ENCODE measurements at places on chromosomes 6 and 20.

- no peak for DNase-seq
These were observed 18.3 kb downstream of the ENTPD6 start for GRCh38 chr20:25213566-25214425.

DNA sequence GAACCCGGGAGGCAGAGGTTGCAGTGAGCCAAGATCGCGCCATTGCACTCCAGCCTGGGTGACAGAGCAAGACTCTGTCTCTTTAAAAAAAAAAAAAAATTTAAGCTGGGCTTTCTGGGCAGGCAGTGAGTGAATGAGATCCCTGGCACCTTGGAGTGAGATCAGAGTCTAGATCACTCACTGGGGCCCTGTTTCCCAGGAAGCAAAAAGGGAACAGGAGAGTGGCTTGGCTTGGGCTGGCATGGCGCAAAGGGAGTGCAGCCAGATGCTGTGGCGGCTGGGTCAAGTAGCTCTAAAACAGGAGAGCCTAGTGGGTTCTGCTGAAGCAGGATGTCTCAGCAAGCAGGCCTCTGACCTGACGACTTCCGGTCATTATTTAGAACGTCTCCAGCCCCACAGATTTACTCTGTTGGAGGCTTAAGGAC, 10.4 kb downstream of the PLCG1 start:
- DNase-seq, result no peak

- no peak for DNase-seq
These were observed 128.5 kb upstream of the SYNDIG1 start for GRCh38 chr20:24340933-24341332.

DNA sequence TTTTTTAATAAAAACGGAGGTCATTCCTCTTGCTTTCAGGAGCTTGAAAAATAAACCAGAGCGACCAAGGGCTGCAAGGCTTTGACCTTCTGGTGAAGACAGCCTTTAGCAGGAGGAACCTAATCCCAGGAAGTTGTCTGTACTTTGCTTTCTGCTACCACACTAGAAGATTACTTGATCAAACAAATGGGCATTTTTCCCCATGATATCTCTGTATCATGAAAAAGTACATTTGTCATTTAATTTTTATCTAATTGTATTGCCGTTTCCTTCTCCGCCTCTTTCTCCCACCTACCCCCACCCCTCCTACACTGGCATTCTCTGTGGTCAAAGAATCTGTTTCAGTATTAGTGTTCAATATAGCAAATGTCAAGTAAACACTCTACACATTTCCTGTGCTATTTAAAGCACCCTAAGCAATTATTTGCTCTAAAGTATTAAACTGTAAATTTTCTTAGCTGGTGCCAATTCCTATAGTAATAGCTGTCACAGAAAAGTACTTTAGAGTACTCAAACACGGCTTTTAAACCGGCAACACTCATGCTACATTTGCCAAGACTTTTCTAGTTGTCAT, 29.7 kb downstream of the ATXN1 start:
- no peak for DNase-seq

DNA sequence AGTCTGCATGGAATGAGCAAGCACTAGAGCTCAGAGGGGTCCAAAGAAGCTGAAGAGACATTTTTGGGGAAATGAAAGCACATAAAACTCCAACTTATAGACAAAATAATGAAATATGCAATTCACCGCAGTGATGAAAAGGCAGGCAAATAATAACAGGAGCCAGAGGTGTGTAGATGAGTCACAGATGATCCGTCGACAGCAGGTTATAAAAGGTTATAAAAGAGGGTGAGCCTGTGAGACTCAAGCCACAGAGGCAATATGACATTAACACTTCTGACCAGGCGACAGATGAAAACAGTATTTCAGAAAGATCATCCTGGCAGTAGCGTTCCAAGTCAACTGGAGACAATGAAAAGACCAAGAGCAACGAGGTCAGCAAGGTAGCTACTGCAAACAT, 35.8 kb upstream of the ANKRD60 start:
- no peak for DNase-seq

DNA sequence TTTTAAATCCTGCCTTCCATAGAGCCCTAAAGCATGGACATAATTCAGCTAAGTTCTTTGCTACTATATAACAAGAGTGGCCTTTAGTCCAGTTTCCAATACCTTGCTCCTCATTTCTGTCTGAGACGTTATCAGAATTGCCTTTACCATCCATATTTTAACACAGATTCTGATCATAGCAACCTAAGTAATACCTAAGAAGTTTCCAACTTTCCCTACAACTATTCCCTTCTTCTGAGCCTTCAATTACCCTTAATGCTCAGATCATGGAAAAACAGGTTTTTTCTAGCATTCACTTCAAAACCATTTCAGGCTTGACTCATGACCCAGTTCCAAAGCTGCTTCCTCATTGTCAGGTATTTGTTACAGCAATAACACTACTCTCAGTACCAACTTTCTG, 367.1 kb downstream of the C6orf118 start:
- DNase-seq, result no peak

GRCh38 chr6:2361195-2361594, 115.8 kb upstream of the GMDS start:
- no peak for DNase-seq

- DNase-seq, result no peak
These were observed 390.1 kb downstream of the ZFAND3 start for GRCh38 chr6:38209371-38210260.

DNA sequence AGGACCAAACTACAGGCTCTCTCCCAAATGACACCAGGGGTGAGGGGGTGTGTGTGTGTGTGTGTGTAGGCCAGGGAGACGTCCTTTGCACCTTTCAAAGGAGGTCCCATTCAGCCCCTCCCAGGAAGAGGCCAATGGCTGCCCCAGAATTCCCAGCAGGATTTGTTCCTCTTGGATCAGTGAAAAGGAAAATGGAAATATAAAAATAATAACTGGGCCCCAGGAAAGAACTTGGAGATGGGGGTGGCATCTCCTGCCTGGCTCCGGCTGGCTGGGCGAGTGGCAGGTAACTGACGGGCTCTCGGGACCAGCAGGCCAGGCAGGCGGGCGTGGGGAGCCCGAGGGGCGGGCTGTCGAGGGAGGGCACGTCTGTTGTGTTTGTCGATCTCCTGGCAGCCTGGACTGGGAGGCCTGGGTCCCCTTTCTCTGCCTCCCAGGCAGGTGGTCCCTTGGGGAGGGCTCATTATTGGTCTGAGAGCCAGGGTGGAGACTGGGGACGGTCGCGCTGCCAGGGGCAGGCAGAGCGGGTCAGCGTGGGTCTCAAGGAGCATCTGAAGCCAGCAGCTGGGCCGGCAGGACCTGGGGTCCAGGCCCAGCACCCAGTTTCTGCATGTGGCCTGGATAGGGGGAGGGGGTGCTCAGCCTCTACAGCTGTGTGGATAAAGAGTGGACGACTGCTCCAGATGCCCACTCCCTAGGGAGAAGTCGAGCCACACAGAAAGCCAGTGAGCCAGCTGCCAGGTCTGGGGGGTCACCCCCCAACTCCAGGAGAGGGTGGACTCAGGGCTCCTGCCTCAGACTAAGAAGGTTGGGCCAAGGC, 3.1 kb downstream of the NOL4L start:
- no peak for DNase-seq

- no peak for DNase-seq
These were observed 98.9 kb downstream of the PDSS2 start for GRCh38 chr6:107360476-107360875.
